ENCODE measurements at places on chromosomes 6 and 20. TPM values are rescaled to one million over a fixed set of nuclear protein-coding genes. Genes with fewer than 3 reads are reported as not detected.
A peak's percentile ranks its signal among the peaks of the same experiment; 100 is the strongest.

PACSIN1 gene
- 0.40 TPM for total RNA-seq

TRIM10 gene
- total RNA-seq: 0.37 TPM

DNA sequence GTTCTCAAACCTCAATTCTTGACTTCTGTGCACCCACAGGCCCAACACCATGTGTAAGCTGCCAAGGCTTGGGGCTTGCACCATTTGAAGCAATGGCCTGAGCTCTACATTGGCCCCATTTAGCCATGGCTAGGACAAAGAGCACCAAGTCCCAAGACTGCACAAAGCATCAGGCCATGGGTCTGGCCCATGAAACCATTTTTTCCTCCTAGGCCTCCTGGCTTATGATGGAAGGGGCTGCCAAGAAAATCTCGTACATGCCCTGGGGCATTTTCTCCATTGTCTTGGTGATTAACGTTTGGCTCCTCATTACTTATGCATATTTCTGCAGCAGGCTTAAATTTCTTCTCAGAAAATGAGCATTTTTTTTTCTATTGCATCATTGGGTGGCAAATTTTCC, 1128.7 kb upstream of the ADGRB3 start:
- DNase-seq: no peak
- no peak overlapping the region for H3K4me3 ChIP-seq
- no peaks in the 10 kb centered on the region for H3K27me3 ChIP-seq
- no peak overlapping the region for H3K27ac ChIP-seq
- H3K4me1 ChIP-seq: no peaks in the 10 kb centered on the region

DNA sequence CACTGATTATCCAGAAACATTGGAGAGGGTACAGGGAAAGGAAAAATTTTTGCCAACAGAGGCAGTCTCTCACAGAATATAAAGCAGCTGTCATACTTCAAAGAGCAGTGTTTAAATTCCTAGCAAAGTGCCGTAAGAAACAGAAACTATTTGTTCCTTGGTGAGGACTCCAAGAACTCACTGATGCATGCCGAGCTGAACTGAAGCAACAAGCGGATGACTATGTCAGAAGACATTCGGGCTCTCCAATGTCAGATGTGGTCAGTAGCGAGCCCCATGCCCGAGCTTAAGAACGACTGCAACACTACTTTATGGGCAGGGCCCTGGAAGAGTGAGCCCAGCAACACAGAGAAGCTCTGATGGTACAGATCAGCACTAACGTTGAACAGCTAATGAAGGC, 54.7 kb downstream of the OR2B6 start:
- no peaks in the 10 kb centered on the region for H3K4me1 ChIP-seq
- DNase-seq: no peak
- no peak overlapping the region for H3K4me3 ChIP-seq
- H3K27me3 ChIP-seq: peaks cover 46% of the 10 kb centered on the region
- peaks cover 2% of the 10 kb centered on the region for H3K36me3 ChIP-seq

DNA sequence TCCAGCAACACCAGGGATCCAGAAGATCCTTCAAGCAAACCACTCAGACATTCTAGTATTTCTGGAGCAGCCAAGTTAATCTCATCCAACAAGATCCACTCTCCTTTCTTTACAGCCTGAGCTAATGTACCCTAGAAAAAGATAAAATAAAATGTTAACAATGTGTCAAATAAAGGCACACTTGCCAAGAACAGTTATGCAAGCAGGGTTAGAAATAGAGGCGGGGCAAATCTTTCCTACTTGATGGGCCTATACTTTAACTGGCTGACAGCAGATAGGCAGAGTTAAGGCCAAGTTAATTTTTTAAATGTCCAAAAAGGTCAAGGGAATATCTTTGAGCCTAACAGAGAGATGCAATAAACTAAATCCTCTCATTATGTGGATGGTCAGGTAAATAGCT, 60.8 kb downstream of the MDN1 start:
- H3K36me3 ChIP-seq: peaks cover 9% of the 10 kb centered on the region
- H3K27me3 ChIP-seq: no peaks in the 10 kb centered on the region
- DNase-seq: no peak
- H3K4me1 ChIP-seq: peaks cover 6% of the 10 kb centered on the region

- H3K4me3 ChIP-seq: no peak overlapping the region
- DNase-seq: no peak
- H3K27me3 ChIP-seq: peaks cover 33% of the 10 kb centered on the region
- H3K27ac ChIP-seq: peak overlapping the region; percentile 9
Measured at GRCh38 chr6:14066782-14067406, 50.7 kb upstream of the CD83 start.

Data from T-helper 17 cell (primary cell).